Naive B cell (primary cell): ENCODE measurements at places on chromosomes 6 and 20. TPM values are rescaled to one million over a fixed set of nuclear protein-coding genes. Genes with fewer than 3 reads are reported as not detected.
A peak's percentile ranks its signal among the peaks of the same experiment; 100 is the strongest.

DNA sequence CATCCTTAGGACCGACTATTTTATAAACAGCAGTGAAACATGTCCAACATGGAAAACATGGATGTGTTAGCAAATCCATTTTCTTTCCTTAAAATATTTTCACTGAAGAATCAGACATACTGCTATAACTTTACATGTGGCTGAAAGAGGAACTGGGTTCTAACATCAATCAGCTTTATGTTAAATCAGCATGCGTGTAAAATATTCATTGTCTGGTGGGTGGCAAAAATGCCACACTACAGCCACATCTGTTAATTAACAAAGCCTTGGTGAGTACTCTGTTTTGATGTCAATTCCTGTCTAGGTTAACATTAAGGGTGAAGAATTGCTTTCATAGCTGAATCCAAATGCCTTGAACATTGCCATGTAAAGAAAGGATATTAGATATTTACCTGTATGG is 222.6 kb upstream of the CEP162 start:
- DNase-seq = no peak

DNA sequence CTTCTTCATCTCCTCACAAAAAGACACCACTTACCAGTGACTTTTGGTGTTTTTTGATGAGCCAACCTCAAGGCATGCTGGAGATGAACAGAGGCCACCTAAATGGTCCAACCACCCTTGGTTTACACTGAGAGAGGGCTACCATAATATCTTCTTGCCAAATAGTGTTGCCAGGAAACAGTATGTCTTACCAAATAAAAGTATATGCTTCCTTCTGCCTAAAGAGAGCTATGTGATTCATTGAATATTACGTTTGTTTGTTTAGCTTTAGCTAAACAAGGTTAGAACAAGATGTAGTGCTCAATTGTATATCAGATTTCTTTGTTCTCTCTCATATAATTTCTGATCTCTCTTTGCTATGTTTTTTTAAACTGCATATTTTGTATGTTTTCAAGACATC is 40.6 kb upstream of the BMP6 start:
- DNase-seq = no peak

DNA sequence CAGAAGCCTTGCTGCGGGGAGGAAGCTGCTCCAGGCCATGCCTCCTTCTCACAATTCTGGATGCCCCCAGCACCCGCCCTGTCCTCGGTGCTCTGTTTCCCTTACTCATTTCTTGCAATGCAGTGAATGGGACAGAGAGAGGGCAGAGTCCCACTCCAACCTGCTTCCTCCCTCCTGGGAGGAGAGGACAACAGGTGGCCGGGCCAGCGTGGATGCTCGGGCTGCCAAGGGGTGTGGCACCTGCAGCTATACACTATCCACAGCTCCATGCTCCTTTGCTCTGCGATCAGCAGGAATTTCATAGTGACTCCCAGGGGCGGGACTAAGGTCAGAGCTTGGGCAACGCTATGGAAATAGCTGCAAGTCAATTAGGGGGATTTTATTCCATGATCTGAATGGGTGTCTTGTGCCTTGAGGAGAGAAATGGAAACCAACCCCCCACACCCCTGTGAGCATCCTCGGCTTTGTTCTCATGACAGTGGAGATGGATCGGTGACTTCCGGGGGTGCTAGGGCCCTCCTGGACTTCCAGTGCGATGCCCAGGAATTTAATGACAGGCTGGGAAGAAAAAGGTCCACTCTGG is 192.5 kb downstream of the MYLK4 start:
- no peak for DNase-seq

DNA sequence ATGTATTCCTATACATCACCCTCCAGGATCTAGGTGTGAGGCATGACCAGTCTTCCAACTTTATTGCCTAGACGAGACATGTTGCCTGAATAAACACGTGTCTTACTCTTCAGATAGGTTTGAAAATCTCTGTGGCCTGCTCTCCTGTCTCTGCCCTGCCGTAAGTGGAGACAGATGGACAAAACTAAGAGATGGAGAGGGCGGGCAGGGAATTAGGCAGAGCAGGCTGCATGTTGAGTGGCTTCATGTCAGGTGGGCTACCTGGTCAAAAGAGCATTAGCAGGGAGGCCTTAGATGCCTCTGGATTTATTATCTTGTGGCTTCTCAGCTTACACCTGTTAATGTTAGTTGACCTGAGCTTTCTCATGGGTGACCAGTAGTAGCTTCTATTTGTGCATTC is 59.0 kb upstream of the TULP4 start:
- DNase-seq = no peak

GRCh38 chr6:132122871-132123270 is 171.7 kb upstream of the CCN2 start:
- no peak for DNase-seq

GRCh38 chr6:155143578-155144106 is 120.2 kb upstream of the CLDN20 start:
- DNase-seq = no peak

GRCh38 chr20:41697861-41698559 is 79.8 kb upstream of the CHD6 start:
- peak; percentile 14 for DNase-seq

GRCh38 chr6:24520929-24521546 is 26.3 kb downstream of the ALDH5A1 start:
- DNase-seq = peak; percentile 31

GRCh38 chr6:50791900-50792508 is 26.7 kb upstream of the TFAP2B start:
- DNase-seq = no peak

DNA sequence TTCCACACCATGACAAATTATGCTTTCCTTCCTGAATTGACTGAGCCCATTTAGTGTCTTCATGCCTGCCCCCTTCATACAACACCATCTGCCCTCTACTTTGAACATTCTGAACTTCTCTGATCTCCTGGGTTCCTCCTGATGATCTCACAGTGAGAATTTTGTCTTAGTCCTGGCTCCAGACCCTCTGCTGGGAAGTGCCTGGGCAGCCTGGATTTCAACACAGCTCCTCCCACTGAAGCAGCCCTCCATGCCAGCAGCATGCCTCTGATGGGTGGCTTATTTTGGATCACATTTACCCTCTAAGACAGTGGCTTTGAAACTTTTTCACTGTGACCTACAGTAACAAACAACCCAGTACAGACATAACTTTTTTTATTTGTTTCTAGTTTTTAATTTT is 41.5 kb downstream of the DSE start:
- DNase-seq = no peak

DNA sequence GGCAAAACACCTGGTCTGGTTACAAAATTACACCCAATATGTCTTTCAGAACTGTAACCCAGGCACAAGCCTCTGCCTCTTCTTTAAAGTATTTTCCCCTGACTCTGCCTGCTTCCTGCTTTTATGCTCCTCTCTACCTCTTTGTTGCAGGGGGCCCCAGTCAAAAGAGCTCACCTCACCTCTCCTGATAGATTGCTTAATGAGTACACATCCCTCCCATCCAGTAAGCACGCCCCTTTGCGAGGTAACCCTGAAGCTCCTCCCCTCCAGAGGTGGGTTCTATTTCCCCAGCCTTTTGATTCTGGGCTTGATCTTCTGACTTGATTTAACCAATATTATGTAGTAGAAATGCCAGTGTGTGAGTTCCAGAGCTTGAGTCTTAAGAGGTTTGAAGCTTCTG is 56.6 kb upstream of the EYA2 start:
- no peak for DNase-seq

DNA sequence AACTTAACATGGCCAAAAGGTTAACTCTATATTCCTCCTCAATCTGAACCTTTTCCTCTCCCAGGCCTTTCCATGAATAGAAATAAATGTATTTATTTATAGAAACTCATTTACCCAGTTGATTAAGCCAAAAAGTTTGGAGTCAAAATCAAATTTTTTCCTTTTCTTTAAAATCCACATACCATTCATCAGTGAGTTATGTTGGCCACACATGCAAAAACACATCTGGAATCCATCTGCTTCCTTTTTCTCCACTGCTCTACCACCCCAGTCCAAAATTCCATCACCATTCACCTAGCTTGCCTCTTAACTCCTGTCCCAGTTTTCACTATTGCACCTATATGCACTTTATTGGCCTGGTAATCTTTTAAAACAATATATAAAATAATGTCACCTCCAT is 62.4 kb upstream of the TMEM200A start:
- DNase-seq = no peak

DNA sequence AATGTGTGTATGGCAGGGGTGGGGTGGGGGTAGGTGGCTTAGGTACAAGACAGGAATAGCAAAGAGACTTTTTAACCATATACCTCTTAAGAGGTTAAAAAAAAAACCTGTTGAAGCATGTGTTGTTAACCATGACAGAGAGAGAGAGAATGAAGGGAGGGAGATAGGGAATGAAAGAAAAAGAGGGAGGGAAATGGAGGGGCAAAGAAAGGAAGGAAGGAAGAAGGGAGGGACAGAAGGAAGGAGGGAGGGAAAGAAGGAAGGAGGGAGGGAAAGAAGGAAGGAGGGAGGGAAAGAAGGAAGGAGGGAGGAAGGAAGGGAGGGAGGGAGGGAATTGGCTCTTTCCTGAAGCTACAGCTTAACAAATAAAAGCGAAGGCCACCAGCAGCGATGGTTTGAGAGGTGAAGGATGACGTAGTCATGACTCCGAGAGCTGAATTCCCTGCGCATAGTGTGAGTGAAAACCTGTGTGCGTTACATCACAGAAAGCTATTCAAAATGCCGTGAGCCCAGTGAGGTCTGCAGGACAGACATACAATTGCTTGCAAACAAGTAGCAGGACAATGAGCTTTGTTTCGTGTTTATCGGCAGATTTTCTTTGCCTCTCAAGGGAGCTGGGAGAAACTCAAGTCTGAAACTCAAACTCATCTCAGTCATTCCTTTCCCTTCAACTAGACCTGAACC is 88.6 kb upstream of the NEDD9 start:
- DNase-seq = no peak

DNA sequence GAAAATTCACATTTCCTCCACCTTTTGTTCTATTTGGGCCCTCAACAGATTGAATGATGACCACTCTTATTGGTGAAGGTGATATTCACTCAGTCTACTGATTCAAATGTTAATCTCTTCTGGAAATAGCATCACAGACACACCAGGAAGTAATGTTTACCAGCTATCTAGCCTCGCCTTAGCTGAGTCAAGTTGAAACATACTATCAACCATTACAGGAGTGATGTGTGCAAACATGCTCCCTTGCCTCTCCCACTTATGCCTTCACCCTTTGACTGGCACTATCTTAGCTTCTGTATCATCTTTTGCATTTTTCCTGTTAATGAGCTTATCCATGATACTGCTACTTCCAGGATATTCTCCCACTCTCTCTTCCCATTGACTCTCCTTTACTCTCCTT is 191.9 kb downstream of the CENPW start:
- DNase-seq = no peak

DNA sequence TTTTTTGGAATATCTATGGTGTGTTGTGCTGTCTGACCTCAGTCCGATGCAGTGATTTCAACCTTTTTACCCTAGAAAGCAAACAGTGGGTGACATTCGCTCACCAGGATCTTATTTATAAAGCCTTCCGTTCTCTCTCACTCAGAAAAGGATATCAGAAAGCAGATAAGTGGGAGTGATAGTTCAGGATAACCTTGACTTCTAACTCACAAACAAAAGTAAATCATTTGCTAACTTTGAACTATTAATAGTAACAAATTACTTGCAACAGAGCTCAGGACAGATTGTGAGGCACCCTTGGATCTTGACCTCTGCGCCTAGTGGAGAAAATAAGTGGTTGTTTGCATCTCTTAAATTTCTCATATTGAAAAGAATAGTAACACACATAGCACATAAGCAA is 637.1 kb upstream of the CITED2 start:
- DNase-seq = no peak

- DNase-seq = no peak
Measured at GRCh38 chr6:147510929-147511590, 2.6 kb downstream of the SAMD5 start.

DNA sequence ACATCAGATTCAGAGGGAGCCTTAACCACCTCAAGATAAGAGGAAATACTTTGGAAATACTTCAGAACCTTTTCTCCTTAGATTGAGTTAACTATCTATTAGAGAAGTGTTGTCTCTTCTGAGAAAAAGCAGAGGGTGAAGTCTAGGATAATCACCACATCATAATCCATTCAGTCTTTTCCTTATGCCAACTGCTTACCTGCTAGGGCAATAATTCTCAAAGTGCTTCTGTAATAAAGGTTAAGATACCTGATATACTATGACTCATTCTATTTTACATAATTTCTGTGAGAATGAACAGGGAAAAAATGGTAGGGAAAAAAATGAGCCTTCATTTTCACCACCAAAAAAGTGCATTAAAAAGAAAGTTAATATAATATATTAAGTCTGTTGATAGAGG is 70.1 kb upstream of the LOC128125822 start:
- DNase-seq = no peak

DNA sequence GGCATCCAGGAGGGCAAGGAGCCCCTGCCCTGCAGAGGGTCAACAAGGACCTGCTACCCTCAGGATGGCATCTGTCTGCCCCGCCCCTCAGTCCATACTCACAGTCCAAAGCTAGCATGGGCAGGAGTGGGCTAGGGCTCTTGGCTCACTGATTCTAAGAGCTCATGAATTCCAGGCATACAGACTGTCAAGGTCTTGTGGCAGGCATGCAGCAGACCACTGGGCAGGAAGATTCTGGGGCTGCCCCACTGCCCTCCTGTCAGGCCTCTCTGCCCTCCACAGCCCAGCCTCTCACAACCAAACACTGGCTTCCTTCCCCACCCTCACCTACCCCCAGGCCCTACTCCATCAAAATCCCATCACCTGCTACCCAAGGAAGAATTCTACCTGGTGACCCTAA is 5.6 kb upstream of the SLC4A11 start:
- DNase-seq = no peak

GRCh38 chr20:23370274-23370673 is 8.3 kb downstream of the GZF1 start:
- no peak for DNase-seq

GRCh38 chr6:127383988-127384387 is 40.6 kb upstream of the ECHDC1 start:
- no peak for DNase-seq

GRCh38 chr6:137901454-137901853 is 34.4 kb downstream of the TNFAIP3 start:
- no peak for DNase-seq

L3MBTL1 gene
- 2.8 TPM for polyA plus RNA-seq

SHLD1 gene
- polyA plus RNA-seq = 32.1 TPM

LY6G6F gene
- not detected for polyA plus RNA-seq

OR2H1 gene
- polyA plus RNA-seq = not detected

PPP1R3D gene
- polyA plus RNA-seq = 2.3 TPM

TSHZ2 gene
- polyA plus RNA-seq = not detected

BPIFB2 gene
- polyA plus RNA-seq = not detected

WFDC12 gene
- not detected for polyA plus RNA-seq
